ENCODE measurements at places on chromosomes 2 and 18.

DNA sequence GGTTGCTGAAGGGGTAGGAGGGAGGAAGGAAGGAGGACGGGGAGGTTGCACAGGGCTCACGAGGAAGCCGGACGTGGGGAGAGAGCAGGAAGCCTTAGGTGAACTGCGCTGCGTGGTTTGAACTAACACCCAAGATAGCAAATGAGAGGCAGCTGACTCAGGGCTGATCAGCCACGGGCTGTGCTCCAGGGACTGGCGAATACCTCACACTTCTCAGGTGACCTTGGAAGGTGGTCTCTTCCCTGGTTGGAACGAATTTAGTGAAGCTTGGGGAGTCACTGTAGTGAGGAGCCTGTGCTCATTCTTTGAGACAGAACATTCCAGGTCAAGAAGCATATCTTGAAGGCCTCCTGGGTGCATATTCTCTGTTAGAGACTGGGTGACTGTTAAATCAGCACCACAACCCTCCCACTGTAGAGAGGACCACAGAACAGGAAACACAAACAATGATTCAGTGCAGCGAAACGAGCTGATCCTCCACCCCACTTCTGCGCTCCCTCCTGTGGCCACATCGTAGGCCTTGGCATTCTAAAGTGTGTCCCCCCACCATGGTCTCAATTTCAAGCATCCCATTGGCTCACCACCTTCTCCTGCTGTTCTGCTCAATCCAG, 33.8 kb downstream of the TOGARAM2 start:
- no peak for DNase-seq

- DNase-seq, result no peak
Observed at GRCh38 chr2:101638181-101638711, 59.3 kb upstream of the MAP4K4 start.

GRCh38 chr2:133760376-133760775, 192.1 kb upstream of the NCKAP5 start:
- no peak for DNase-seq

DNA sequence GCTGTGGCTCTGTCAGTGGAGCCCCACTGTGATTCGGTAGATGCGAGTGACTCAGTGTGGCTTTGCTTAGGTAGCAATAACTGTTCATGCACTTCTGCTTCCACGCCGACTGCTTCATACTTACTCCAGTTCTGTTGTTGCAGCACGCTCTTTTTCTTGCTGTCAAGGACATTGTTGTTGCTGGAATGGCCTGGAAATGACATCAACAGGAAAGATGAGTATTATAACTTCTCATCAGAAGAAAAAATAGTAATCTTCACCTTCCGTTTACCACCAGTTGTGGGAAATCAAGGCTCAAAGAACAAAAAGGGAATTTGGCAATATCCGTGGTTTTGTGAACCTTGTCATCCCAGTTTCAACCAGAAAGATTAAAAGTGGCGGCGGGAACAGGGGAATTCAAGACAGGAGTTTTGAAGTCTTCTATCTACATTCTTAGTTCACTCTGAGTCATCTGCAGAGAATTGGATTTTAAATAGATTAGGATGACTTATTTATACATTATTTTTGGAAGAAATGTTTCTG, 8.3 kb downstream of the TM4SF20 start:
- no peak for DNase-seq

GRCh38 chr2:11896386-11896785, 150.0 kb downstream of the LPIN1 start:
- DNase-seq, result no peak

DNA sequence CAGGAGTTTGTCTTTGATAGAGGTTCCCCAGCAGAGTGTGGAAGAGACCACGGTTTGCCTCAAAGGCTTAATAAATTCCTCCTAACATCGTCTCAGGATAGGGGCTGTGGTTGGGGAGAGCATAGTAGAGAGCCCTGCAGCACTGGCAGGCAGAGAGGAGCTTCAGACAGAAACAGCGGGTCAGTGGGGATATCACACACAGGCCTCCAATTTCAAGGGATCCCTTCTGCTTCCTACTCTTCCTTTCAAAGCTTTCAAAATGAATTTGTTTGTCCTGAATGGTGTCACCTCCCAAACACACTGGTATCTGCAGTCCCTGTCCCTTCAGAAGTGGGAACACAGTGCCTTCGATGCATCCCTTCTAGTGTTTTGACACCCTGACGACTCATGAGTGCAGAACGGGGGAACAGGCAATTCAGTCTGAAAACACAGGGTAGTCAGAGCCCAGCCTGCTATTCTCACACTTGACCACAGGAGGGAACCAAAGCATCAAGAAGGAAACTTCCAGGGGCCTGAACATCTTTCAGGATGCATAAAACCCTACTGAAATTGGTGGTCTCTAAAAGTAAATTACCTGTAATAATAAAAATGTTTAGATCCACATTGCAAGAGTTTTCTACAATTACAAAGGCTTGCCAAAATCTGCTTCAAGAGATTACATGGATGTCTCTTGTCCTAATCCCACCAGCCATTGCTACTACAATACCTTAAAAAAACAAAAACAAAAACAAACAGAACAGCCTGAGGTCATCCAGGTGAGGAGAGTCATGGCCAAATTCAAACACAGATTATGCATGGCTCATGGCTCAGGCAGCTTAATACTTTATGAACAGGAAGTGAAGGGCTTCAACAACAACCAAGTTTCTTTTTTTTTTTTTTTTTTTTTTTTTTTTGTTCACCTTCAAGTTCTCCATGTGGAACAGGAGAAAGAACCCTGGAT, 49.8 kb downstream of the SLC14A2 start:
- no peak for DNase-seq

- DNase-seq, result no peak
Observed at GRCh38 chr2:235116885-235117492, 165.2 kb downstream of the SH3BP4 start.

GRCh38 chr2:107282135-107282534, 396.2 kb upstream of the ST6GAL2 start:
- DNase-seq, result no peak

DNA sequence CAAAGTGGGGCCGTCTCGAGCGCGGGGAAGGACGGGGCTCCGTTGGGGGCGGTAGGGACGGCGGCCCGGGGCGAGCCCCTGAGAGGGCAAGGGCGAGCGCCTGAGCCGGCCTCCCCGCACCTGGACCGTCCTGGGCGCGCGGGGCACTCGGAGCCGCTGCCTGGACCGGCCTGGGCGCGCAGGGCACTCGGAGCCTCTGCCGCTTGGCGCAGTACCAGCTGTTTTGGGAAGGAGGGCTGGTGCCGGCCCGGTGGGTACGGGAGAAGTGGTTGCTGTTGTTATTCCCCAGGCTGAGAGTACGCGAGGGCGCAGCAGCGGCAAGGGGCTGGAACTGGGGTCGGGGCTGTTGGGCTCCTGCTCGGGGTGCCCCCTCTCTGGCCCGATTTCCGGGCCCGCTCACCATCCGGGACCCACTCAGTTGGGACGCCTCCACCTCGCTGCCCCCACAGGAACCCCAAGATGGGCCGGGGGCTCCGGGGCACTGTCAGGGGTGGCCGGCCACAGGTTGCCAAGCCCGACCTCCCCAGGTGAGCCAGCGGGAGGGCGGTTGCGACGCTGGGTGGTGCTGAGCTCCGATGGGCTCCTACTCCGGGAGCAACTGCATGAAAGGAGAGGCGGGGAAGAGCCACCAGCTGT, 579 bp downstream of the ARHGEF4 start:
- DNase-seq, result no peak

- no peak for DNase-seq
Observed at GRCh38 chr18:77677536-77677935, 427.9 kb downstream of the GALR1 start.

DNA sequence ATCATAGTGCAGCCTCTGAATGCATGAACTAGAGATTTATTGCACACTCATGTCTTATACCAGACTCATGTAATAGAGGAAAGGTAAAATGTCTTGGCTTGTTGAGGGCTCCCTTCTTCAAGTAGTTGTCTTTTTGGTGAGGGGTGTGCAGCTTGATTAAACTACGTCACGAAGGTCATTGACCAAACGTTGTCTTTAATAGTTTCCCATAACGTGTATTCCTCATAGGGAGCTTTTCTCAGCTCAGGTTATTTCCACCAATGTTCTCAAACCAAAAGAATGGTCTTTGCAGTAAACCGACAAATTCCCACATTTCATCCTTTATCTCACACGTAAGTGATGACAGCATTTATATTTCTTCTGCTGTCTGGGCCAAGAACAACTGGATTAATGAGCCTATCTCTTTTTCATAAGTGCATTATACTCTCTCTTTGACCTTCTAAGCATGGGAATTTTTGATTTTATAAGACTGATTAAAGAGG, 547.7 kb upstream of the ZEB2 start:
- no peak for DNase-seq

DNA sequence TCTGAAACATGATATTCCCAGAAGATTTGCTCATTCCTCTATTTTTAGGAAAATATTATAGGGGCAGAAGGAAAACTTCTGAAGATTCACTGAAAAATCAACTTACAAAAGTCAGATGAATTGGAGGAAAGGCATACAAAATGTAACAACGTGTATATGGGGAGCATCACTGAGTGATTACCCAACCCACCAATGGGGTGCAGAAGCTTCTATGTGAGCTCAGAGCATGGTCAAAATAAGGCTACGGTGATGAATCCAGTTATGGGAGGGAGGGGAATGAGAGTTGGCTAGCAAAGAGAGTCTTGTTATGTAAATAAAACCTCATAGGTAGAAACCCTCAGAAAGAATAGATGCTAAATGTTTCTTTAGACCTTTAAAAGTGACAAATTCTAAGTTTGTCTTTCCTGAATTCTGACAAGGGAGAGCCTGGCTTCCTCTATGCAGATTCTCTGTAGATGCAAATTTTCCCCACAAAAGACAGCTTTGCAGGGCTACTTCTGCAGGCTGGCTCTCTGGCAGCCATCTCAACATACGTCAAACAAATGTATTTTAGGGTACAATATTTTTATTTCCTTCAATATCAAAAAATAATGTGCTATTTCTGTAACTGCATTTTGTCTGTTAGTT, 171.4 kb upstream of the NDUFV2 start:
- no peak for DNase-seq

GRCh38 chr2:222506230-222506935, 82.0 kb downstream of the SGPP2 start:
- DNase-seq, result no peak

DNA sequence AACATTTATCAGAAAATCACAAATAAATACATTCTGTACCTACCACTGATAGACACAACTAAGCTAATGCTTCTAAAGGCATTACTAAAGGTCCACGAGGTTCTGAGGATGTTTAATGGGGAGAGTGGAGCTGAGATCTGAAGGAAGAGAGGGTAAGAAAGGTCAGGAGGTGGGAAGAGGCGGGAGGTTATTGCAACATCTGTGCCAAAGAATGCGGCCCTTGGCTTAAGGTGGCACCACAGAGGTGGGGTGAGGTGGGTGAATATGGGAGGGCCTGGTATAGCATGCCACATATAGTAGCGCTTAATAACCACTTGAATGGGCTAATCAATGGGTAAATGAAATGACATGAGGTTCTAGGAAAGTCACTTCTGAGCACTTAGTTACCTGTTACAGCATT, 217.8 kb upstream of the ATP5MC3 start:
- no peak for DNase-seq

Data from posterior vena cava (tissue), 2 donors.